ENCODE measurements at places on chromosomes 3 and 15.

DNA sequence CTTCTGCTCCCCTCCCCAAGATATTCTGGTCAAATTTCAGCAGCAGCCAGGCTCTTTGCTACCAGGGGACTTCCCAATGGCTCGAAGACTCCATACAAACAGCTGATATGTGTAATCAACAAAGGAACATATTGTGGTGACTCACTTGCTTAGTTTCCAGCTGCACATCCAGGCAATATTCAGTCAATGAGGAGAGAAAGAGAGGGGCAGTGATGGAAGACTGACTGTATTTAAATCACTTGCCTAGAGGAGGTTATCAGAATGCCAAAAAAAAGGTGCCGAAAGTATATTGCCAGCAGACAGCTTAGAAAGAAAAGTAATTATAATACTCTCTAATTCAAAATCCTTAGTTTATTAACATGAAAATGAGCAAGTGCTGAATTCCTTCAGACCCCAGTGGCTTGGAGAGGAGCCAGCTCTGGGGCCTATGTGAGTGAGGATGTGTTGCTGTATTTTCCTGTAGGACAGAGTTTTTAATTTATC, 236.5 kb downstream of the LRTM1 start:
- no peak for DNase-seq

DNA sequence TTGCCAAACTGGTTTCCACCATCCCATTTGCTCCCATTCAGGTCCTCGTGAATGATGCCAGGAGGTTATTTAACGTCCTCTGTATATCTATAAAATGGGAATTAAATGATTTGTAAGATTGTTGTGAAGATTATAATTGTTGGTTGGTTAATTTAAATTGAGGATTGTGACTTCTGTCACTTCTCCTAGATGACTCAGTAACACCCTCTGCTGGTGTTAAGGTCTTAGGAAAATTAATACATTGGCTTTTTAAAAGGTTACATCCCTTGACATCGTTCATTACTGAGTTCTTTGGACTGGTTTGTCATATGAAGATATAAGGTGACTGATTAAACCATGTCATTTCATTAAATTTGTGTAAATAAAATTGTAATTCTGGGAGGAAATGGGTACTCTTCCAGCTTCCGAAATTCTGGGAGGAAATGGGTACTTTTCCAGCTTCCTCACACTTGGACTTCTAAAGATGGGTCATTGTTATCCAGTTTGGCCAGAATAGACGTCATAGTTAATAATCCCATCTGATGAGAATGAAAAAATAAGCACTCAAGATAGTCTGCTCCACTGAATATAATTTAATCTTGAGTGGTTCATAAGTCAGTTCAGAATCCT, 33.3 kb upstream of the PAQR5 start:
- DNase-seq: no peak

DNA sequence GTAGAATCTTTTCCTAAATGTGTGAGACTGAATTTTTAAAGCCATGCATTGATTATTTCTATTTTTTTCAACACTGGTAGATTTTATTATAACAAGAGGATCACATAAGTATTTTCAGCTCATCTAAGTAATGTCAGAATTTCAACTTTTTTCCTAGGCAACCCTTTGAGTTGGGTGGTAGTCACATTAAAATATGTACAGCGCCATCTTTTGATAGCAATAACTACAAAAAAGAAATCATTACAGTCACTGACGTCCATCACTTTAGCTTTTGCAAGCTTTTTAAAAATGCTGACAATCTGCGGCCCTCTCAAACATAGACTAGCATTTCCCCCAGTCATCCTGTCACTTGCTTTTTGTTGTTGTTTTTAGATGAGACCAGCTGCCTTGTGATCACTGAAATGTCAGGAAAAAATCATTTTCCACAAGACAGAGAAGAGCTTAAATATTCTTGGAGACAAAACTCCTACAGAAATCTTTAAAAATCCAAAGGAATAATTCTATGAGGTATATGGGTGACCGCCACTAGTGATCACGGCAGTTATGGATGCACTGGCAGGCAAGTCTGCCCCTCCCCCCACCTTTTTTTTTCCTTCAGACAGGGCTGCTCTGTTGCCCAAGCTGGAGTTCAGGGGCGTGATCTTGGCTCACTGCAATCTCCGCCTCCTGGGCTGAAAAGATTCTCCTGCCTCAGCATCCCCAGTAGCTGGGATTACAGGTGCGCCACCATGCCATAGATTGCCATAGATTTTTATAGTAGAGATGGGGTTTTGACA, 384.0 kb upstream of the KCNMB2 start:
- no peak for DNase-seq

GRCh38 chr15:70140543-70141375, 43.0 kb upstream of the TLE3 start:
- DNase-seq: no peak

DNA sequence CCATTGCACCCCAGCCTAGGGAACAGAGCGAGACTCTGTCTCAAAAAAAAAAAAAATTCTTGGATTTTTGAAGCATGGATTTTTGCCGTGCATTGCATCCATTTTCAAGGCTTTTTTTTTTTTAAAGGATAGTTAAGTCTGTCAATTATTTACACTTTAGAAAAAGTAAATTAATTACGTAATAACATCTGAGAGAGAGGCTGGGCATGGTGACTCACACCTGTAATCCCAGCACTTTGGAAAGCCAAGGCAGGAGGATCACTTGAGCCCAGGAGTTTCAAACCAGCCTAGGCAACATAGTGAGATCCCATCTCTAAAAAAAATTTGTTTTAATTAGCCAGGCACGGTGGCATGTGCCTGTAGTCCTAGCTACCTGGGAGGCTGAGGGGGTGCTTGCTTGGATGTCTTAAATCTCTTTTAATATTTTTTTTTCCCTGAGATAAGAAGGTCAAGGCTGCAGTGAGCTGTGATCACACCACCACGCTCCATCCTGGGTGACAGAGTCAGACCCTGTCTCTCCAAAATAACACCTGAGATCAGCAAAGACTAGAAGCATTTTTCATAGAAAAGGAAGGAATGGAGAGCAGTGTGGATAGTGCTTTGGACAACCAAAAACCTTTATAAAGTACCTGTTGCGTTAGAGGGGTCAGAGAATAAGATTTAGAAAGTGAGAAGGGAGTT, 6.8 kb upstream of the SENP7 start:
- DNase-seq: no peak

GRCh38 chr3:33833408-33834095, 35.1 kb downstream of the PDCD6IP start:
- no peak for DNase-seq
